Stomach (tissue), 19 donors: ENCODE measurements at places on chromosomes 4 and X.

DNA sequence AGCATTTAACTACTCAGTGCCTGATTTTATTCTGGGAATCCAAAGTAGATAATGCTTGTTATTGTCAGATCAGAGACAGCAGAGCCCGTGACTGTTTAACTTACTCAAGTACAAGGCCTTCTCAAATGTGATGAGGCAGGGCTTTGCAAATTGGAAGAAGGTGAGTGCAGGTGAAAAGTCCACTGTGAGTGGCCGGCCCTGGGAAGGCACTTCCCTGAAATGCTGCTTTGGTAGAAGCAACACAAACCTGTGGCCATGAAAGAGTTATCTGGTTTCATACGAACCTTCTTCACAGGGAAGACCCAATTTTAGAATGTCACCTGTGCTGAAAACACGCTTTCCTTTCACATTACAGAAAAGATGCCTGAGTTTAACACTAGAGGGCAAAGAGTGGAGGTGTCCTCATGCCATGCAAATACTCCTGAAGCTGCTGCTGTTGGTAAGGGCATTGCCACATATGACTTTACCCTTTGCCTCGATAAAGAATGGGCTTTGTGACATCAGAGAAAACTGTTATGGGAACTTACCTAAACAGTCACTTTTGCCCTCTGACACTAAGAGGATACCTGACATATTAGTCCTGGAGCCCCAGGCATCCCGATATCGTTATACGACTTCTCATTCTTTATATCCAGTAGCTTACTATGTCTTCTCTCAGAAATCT lies 8.0 kb downstream of the PPARGC1A start:
- DNase-seq, result no peak

- peak; percentile 61 for DNase-seq
Measured at GRCh38 chr4:153643406-153644383, 40.4 kb upstream of the TLR2 start.

- DNase-seq, result no peak
Measured at GRCh38 chr4:78357122-78357521, 194.4 kb upstream of the ANXA3 start.

DNA sequence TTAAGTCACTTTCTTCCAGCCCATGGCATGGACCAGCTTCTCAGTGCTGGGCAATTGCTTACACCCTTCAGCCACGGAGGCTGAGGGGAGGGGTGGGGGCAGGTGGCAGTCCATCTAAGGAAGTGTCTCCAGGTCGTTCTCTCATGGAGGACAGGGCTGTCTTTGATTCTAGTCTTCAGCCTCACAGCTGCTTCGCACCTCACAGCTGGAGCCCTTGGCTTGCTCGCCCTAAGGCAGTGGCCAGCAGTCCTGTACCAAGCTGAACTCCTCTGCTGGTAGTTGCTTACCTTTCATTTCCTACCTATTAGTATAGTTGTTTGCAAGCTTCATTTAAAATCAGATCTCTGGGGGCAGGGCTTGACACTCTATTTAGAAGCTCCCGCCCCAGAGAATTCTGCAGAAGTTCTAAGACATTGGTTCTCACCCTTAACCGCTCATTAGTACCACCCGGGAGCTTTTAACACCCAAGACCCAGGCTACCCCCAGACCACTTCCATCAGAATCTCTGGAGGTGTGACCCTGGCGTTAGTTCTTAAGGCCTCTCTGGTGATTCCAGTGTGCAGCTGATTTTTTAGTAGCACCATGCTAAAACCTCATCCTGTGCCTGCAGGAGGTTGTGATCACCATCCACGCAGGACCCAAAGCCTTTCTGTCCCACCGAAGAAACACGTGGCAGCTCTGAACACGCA lies 386.8 kb downstream of the UNC5C start:
- no peak for DNase-seq

GRCh38 chr4:53646795-53647194 lies 55.5 kb upstream of the LNX1 start:
- DNase-seq, result no peak

DNA sequence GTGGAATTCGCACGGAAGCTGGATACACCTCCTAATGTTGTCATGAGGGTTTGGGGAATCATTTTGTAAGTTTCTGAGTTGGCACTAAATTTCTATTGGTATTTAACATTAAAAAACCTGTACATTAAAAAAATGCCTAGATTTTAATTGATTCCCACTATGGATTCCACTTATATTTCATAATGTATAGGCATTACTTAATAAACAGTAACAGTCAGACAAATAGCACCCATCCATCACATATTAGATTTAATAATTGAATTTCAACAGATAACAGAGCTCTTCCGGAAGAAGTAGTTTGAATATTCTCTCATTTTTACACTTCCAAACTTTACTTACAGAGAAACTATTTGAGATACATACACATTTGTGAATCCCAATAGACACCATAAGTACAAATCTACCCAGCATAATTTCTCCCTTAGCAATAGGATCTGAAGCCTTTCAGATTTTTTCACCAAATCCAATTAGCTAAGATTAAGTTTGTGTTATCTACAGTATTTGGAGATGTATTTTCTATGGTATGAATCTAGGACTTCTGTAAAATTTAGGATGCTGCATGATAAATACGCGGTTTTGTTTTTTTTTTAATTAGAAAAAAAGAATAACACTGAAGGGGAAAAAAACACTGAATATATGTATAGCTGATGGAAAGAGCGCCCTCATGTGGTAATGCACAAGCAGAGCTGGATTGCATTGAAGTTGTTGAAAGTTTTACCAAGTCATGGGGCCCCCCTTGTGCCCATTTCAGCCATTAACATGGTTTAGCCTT lies 12.2 kb upstream of the ODAM start:
- peak; percentile 78 for DNase-seq

GRCh38 chr4:130812117-130812765 lies 1716.3 kb downstream of the C4orf33 start:
- no peak for DNase-seq

- DNase-seq, result no peak
Measured at GRCh38 chrX:48800574-48801279, 1.1 kb upstream of the HDAC6 start.

DNA sequence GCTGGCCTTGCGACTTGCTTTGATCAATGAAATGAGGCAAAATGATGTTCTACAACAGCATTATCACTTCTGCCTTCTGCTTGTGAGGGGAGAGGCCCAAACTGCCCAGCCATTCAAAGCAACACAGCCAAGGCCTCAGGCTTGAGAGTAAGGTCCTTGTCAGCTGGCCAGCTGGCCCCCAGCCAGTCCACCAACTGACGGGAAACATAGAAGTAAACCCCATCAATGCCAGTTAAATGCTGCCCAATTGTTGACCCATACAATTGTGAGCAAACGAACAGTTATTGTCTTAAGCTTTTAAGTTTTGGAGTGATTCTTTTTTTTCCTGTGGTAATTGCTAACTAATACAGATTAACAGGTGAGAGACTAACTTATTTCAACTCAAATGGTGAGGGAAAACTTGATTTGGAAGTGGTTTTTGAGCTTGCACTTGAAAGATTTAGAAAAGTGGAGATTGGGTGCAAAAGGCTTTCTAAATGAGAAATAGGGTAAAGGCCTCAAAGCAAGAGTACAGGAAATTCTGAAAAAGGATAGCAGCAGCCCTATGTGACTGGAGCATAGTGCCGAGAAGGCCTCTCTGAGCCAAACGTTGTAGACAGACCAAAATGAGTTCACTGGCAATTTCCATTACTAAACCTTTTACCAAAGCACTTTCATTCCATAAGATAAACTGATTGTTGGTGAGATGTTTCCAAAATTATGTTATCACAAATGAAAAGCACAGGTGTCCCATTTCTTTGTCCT lies 66.9 kb downstream of the ARHGEF38 start:
- peak; percentile 74 for DNase-seq
